Upper lobe of left lung (tissue), 6 donors: ENCODE measurements at places on chromosomes 5 and 9. TPM values are rescaled to one million over a fixed set of nuclear protein-coding genes. Genes with fewer than 3 reads are reported as not detected.

- no peaks in the 10 kb centered on the region for H3K4me1 ChIP-seq
- H3K4me3 ChIP-seq = no peak overlapping the region
- no peak overlapping the region for H3K27ac ChIP-seq
These were observed 6.3 kb downstream of the BHMT2 start for GRCh38 chr5:79075646-79076426.

GRCh38 chr5:14507156-14507941, 74.2 kb upstream of the OTULINL start:
- no peak for DNase-seq
- no peak overlapping the region for H3K4me3 ChIP-seq
- H3K27me3 ChIP-seq = no peaks in the 10 kb centered on the region
- no peaks in the 10 kb centered on the region for H3K4me1 ChIP-seq
- H3K27ac ChIP-seq = no peak overlapping the region

GRCh38 chr5:94928891-94929290, 310.4 kb downstream of the SLF1 start:
- H3K36me3 ChIP-seq = no peaks in the 10 kb centered on the region
- H3K27me3 ChIP-seq = no peaks in the 10 kb centered on the region
- no peak overlapping the region for H3K27ac ChIP-seq
- no peak for DNase-seq

DNA sequence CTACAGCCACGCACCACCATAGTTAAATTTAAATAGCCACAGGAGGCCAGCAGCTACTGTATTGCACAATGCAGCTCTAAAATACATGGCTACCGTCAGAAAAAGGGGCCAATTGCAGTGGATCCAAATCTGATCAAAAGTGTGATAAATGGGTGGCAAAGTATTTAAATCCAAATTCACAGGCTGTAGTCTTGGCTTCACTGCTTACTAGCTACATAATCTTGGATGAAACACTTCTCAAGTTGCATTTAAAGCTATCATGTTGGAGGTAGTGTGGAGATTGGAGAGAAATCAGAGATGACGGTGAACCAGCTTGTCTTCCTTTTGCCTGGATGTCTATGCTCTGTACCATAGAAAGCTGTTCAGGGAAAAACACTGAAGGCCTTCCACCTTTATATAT, 24.0 kb upstream of the SLC44A1 start:
- no peaks in the 10 kb centered on the region for H3K4me1 ChIP-seq
- no peak overlapping the region for H3K4me3 ChIP-seq
- no peaks in the 10 kb centered on the region for H3K27me3 ChIP-seq
- DNase-seq = no peak

DNA sequence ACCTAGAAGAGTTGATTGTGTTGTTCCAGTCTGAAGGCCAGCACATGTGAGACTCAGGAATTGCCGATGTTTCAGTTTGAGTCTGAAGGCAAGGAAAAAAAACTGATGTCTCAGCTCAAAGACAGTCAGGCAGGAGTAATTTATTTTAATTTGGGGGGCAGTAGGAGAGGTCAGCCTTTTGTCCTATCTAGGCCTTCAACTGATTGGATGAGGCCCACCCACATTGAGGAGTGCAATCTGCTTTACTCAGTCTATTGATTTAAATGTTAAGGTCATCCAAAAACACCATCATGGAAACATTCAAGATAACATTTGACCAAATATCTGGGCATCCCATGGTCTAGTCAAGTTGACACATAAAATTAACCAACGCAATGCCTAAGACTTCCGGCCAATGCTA, 288.9 kb downstream of the CDK5RAP2 start:
- no peak overlapping the region for H3K4me3 ChIP-seq
- no peaks in the 10 kb centered on the region for H3K36me3 ChIP-seq
- H3K4me1 ChIP-seq = no peaks in the 10 kb centered on the region

DNA sequence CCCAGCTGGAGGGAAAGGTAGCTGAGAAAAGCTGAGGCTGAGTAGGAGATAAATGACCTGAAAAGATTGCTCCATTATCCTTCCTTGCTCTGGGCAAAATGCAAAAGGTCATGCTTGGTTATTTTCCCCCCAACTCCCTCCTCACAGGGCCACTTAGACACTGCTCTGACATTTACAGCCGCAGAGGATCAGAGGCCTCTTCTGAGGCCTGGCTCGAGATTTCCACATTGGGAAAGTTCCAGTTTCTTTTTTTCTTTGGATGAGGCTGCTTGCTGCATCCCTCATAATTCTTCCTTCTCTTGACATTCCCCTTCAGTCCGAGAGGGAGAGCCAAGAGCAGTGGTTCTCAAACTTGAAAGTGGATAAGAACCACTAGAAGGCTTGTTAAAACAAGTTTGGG, 60.1 kb upstream of the HSPA9 start:
- no peak overlapping the region for H3K4me3 ChIP-seq
- DNase-seq = no peak
- no peak overlapping the region for H3K27ac ChIP-seq
- H3K36me3 ChIP-seq = no peaks in the 10 kb centered on the region
- H3K27me3 ChIP-seq = no peaks in the 10 kb centered on the region

- no peak overlapping the region for H3K4me3 ChIP-seq
- H3K27ac ChIP-seq = no peak overlapping the region
- no peak for DNase-seq
- no peaks in the 10 kb centered on the region for H3K4me1 ChIP-seq
- no peaks in the 10 kb centered on the region for H3K27me3 ChIP-seq
These were observed 92.2 kb downstream of the KLF4 start for GRCh38 chr9:107397076-107398044.

Gene PCDHA4
- 1.4 TPM for total RNA-seq

Gene PHF24
- 0.67 TPM for total RNA-seq
